ENCODE measurements at places on chromosomes 2 and 18.

- no peak for DNase-seq
These were observed 9.6 kb downstream of the COL6A3 start for GRCh38 chr2:237404413-237404812.

DNA sequence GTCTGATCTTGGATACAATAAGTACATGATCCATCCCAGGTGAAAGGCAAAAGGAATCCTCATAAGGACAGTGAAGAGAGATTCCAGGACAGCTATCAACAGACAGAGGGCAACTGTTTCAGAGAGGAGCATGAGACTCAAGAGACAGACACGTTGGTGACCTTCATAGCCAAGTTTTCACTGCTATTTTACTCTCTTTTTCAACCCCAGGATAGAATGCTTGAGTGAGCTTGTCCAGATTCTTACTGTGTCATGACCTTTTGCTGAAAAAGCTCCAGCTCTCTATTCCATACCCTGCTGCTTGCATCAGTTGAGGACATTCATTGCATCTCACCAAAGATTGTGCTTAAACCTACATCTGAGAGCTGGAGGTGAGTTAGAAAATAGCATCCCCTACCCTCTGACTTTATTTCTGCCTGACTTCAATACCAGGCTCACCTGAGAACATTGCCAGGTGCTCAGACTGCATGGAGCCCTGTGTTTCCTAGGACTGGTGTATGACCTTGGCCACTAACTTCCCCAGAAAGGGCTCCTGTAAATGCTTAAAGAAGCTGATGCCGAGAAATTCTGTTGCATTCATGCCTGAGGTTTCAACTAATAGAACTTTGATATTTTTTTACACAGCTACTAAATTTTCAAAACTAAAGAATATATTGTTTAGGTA is 70.4 kb upstream of the TMEM17 start:
- no peak for DNase-seq

DNA sequence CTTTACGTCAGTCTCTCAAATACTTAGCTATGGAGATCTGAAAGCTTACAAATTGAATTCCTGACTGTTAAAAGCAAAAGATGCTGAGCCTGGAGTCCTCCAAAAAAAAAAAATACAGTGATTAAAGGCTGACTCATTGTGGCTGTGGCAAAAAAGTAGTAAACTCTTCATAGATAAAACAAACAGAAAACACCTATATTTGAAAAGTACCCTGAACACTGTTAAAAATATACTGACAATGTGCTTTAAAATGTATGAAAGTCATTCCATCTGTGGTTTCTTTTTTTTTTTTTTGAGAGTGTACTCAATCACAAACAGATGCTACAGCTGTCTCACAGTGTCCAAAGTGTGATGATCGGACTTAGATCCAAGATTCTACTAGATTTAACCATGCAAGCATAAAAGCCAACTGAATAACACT is 267.6 kb upstream of the CYP26B1 start:
- no peak for DNase-seq

GRCh38 chr2:85861180-85861579 is 27.6 kb downstream of the ST3GAL5 start:
- peak; percentile 19 for DNase-seq
